ENCODE measurements at places on chromosomes 5 and 9.

- no peak for DNase-seq
Observed at GRCh38 chr9:121670431-121670830, 19.0 kb downstream of the DAB2IP start.

DNA sequence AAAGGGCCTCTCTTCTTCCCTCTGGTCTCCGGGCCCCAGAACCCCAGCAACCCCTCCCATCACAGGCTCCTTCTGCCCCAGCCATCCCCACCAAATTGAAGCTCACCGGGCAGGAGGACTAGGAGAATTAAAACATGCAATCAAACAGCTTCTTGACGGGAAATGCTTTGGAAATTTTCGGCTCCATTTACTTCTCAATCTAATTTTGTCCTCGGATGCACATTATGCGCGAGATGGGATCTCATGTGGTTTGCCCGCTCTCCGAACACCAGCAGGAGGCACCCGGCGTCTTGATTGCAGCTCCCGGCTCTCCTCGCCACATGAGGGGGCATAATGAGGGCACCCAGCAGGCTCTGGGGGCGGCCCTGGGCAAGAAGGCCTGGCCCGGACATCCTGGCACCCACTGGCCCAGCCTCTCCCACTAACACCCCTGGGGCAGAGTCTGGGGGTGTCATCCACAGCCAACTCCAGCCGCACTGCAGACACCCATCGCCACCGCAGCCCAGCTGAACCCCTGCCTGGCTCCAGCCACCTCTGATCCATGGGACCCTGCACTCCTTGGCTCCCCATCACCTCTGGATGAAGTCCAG, 135.5 kb downstream of the PAX5 start:
- DNase-seq: no peak

- DNase-seq: no peak
Observed at GRCh38 chr9:137269231-137269772, 8.2 kb upstream of the TOR4A start.

GRCh38 chr5:111731638-111732037, 25.4 kb downstream of the NREP start:
- no peak for DNase-seq

DNA sequence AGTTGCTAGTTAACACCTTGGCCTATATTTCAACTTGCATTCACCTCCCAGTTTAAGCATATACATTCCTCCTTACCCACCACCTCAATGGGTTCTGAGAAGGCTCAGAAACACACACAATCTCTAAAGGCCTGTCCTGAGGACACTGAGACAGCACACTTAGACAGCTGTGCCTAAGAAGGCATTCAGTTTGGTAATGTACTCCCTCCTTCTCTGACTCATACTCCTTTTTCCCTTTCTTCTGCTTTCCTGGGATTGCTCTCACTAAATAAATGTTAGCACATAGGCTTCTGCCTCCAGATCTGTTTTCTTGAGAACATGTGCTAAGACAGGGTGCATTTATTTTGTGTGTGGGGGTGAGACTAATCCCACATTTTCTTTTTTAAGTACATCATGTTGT, 456.8 kb upstream of the CDH6 start:
- no peak for DNase-seq

DNA sequence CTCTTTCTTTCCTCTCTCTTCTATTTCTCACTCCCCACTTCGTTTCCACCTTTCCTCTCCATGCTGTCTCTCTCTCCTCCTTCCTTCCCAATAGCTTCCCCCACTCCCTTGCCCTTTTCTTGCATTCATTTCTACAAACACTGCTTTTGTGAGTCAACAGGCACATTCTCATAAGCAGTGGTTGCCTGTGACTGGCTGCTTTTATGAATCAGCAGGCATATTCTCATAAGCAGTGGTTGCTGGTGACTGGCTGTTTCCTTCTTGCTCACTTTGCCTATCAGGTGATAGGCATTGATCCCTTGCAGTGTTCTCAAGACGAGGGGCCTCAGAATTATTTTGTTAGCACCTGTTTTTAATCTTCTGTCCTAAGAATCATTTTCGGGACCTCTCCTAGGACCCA, 116.1 kb upstream of the ACTBL2 start:
- DNase-seq: no peak

GRCh38 chr5:126351153-126351552, 72.1 kb upstream of the GRAMD2B start:
- no peak for DNase-seq

GRCh38 chr5:33270671-33271070, 170.1 kb upstream of the TARS1 start:
- no peak for DNase-seq

DNA sequence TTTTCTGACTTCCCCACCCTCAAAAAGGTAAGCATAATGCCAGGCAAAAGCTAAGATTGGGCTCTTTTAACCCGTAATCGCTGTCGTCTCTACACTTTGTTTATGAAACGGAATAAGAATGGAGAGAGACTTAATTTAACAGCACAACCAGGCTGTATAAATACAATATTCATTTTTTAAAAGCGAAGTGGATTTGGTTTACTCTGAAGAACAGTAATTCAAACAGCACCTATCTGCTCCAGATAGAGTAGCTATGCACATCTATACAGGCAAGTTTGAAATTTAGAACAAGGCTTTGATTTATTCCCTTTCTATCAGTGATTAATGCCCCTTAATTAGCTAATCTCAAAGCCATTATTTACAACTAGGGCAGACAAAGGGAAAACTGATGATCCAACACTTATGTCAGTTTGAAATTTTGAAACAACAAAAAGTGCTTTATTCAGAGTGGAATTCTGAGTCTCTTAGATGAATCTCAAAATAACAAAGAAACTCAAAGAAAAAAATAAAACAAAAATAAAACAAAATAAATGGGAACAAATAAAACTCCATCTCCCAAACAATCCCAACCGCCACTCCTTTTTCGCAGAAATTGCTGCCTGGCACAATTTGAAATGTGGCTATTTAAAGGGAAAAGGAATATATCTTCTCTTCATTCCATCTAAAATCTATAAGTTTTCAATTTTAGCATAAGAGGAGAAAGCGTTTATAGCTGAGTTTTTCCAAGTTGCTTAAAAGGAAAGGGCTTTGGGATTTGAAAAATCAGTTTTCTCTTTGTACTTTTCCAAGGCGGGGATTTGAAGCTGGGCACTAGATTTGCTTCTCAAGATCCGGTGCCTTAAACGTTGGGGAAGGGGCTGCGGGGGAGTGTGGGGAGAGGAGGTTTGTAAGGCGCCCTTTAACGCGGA, 298.6 kb downstream of the PARP8 start:
- DNase-seq: no peak

- no peak for DNase-seq
Observed at GRCh38 chr9:68416936-68417564, 60.6 kb downstream of the PGM5 start.

GRCh38 chr9:20549053-20549452, 73.2 kb downstream of the MLLT3 start:
- no peak for DNase-seq

- DNase-seq: peak; percentile 88
Observed at GRCh38 chr5:141960449-141961323, 2.7 kb upstream of the PCDH12 start.

- no peak for DNase-seq
Observed at GRCh38 chr5:116696366-116696765, 121.7 kb upstream of the SEMA6A start.

DNA sequence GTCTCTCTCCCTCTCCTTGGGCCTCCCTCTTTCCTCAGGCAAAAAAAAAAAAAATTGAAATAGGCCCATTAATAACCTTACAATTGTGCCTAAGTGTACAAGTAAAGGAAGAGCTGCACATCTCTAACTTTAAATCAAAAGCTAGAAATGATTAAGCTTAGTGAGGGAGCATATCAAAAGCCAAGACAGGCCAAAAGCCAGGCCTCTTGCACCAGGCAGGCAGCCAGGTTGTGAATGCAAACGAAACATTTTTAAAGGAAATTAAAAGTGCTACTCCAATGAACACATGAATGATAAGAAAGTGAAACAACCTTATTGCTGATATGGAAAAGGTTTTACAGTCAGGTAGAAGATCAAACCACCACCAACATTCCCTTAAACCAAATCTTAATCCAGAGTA, 383.4 kb downstream of the KIAA0825 start:
- no peak for DNase-seq

DNA sequence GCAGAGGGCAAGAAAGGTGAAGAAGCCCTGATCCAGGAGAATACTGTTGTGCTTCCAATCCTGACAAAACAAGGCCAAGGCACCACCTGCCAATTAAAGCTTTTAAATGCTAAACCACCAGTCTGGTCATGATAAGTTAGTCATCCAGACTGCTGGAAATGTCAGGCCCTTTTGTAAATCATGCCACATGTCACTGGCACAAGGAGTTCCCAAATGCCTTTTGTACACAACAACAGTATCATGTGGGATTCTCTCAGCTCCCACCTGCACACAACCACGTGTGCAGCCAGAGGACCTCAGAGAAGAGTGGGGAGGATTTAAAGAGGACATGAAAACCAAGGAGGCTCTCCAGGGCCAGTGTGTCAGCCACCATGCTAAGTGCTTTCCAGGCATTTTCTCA, 99.3 kb downstream of the CDK5RAP2 start:
- no peak for DNase-seq

GRCh38 chr5:146091881-146092280, 13.5 kb downstream of the PLAC8L1 start:
- DNase-seq: no peak

- no peak for DNase-seq
Observed at GRCh38 chr5:180602481-180603075, 11.3 kb upstream of the SCGB3A1 start.

DNA sequence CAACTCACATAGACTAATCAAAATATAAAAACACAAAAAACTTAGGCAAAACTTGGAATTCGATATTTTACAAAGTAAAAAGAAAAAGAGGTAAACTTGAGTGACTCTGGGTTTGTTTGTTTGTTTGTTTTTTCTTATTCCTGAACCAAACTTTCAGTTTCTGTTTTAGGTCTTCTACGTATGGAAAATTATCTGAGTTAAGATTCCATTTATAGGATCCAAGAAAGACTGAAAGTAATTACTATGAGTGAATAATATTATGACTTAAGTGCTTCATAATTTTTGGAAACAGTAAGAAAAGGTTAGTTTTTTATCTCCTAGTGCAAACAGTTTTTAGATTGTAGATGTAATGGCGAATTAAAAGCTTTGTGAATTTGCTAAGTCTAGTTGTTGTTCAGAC, 13.2 kb downstream of the ST8SIA4 start:
- no peak for DNase-seq

GRCh38 chr5:82707741-82708140, 369.5 kb downstream of the TMEM167A start:
- no peak for DNase-seq

DNA sequence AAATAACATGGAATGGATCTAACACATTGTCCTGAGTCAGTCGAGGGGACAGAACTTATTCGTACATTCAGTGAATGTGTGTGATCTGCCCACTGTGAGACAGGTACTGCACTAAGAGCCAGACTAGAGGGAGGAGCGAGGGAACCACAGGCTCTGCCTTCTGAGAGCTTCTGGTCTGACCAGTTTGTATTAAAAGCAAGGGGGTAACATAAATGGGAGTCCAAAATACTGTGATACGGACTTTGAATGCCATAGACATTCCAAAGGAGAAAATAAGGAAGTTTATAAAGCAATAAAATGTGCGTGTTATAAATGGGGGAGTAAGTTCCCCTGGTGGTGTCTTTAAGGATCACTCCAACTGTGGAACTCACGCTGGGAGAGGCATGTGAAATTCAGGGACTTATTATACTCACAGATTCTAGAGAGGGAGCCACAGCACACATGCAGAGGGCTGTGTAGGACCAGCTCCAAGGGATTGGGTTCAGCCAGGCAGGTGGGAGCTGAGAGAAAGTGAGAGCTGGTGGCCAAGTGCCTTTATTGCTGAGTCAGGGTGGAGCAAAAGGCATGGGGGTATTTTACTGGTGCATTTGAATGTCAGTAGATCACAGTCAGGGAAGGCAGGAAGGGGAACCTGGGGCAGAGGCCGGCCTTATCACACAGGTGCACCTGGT, 186.5 kb upstream of the WWC1 start:
- no peak for DNase-seq

DNA sequence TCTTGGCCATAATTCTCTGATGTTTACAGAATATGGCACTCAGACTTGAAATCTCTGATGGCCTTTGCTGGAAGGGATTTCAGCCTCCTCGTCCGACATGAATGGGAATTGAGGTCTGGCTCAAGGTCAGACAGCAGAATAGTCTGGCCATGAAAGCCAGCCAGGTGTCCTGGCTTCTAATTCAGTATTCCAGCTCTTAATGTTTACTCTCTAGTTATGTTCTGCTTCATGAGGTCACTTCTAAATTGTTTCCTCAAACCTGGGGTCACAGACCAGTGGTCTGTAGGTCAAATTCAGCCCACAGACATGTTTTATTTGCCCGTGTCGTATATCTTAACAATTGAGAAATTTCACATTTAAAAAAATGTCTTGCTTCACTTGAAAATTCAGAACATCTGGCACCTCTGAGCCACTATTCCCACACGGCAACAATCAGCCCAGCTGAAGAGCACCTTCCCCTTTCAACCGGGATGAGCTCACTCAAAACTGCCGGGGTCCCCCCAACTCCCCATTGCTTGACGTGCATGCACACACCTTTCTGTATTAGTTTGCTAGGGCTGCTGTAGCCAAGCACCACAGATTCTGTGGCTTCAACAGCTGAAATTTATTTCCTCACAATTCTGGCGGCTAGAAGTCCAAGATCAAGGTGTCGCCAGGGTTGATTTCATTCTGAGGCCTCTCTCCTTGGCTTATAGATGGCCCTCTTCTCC, 243.5 kb downstream of the ENC1 start:
- no peak for DNase-seq

GRCh38 chr9:12878351-12878978, 103.6 kb downstream of the LURAP1L start:
- DNase-seq: no peak

DNA sequence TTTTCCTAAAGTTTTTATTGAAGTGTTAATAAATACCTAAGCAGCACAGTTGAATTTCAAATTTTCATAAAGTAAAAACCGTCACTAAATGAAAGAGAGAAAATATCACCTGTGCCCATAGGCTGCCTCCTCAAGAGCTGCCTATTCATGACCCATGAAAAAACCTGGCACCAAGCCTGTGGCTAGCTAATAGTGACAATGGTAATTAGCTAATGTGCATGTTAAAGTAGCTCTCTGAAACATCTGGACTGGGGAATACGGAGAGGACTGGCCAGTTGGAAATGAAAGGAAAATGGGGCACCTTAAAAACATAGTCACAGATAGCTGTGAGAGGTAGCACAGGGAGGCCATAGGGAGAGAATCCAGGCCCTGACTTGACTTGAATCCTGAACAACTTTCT, 5.4 kb upstream of the GNE start:
- no peak for DNase-seq

DNA sequence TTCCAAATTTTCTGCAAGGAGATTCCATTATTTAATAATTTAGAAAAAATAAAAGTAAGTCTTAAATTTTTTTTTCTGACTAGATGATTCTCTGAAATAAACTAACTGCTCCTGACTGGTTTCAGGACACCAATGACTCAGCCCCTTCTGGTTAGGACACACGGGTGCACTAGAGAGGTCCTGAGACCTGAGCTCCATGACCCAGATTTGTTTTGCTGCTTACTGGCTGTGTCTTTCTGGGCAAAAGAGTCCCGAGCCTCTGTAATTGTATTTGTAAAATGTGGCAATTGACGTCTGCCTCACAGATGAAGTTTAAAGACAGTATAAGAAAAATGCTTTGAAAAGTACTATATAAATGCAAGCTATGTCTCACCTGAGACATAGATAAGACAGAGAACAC, 89.1 kb downstream of the SLC24A2 start:
- DNase-seq: no peak

Measured in activated naive CD4-positive, alpha-beta T cell treated with Interleukin-2 at 50 U/mL for 16 hours (primary cell).